ENCODE measurements at places on chromosomes 5 and 9.

DNA sequence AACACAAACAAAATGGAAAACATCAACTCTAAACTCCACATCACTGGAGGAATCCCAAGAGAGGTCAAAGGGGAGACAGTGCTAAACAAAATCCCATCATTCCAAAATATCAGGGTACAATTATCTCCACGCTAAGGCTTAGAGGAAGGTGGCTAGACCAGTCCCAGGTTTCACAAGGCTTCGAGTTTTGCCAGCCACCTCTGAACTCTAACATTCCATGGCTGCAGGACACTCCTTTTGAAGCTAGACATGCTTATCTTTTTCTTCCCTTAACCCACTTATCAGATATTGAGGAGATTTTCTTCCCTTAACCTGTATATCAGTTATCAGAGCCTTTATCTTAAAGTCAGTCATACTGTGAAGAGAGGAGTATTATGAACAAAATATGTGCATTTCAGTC lies 53.3 kb downstream of the GLDC start:
- DNase-seq = no peak

- DNase-seq = no peak
Measured at GRCh38 chr5:148384380-148384737, 601 bp downstream of the FBXO38 start.

GRCh38 chr9:88947581-88948573 lies 43.4 kb upstream of the S1PR3 start:
- DNase-seq = no peak

DNA sequence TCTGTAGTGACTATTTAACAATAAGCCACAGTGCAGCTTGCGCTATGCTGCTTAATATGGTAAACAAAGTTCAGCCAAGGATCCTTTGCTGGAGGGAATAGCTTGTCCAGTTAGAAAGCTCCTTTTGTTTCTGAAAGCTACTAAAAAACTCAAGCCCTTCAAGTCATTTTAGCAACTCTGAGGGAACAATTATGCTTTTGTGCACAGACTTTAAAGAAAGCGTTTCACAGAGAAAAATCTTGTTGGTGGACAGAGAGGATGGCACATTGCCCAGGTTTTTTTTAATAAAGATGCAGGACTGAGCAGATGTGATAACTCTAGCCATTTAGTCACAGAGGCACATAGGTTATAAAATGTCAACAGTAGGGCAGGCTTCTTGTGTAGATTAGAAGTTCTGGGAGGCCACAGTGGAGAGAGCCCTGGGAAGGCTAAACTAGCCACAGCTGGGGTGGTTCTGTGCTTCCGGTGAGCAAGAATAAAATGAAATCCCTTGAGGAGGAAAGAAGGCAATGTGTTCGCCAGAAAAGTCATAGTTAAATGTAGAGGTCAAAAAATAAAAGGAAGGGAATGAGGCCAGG lies 63.4 kb downstream of the ALDH7A1 start:
- DNase-seq = no peak

- no peak for DNase-seq
Measured at GRCh38 chr9:95085861-95086563, 231.5 kb downstream of the FANCC start.

- no peak for DNase-seq
Measured at GRCh38 chr5:42579320-42579719, 156.1 kb downstream of the GHR start.

DNA sequence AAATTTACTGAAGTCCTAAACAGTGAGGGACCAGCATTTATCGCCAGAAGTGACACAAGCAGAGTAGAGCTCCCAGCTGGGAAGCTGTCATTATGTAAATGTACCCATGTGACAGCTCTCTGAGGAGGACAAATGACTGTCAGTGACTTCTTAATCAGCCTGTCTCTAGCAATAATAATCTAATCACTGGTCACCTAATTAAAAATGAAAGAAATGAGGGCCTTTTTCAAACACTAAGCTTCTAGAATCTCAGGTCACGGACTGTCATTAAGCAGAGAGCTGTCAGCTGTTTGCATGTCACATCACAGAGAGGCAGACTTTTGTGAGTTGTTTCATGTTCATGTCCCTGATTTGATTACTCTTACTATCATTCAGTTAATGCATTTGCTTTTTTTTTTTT lies 77.9 kb upstream of the FBXL17 start:
- DNase-seq = no peak

DNA sequence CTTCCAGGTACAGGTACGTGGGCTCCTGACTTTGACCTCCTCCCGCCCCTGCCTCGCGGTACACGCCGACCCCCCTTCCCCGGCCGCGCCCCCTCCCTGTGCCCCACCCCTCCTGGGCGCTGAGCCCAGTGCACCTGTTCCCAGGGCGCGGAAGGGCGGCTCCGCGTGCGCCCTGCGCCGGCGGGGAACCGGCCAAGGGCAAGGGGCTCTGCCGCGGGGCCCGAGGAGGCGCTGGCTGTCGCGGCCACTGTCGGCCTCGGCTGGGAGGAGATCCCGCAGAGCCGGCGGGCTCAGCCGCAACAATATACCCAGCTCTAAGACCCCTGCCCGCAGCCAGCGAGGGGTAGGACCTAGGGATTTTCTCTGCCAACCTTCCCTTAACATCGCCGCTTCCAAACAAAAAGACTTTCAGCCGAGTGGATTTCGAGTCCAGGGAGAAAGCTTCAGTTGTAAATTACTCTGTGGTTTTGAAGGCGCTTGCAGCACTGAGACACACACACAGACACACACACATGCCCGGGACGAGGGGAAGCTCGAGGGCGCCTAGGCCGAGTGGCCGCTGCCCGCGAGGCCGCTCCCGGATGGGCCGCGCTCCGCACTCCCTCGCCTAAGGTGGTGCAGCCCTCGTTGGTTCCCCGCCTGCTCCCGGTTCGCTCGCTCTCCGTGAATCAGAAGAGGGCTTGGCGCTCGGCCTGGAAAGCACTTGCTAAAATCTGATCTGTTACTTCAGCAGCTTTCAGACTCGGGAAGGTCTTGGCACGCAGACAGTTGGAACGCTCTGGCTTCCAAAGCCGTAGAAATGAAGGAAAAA lies 1.2 kb downstream of the FGF18 start:
- DNase-seq = no peak

GRCh38 chr5:59554501-59554900 lies 339.0 kb downstream of the PDE4D start:
- no peak for DNase-seq

DNA sequence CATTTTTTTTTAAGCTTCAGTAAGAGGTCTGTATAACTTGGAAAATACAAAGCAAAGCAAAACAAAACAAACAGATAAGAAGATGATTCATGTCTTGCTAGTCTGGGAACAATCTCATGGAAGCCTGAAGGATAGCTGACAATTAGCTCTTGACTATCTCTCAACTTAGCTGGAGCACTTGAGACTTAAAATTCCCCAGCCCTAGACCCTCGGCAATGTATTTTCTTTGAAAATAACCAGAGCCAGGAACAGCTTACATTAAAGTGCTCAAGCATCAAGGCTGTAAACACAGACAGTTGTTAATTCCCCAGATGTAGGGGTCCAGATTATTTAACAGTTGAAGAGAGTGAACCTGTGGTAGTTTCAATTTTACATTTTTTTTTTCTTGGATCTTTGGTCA lies 82.9 kb downstream of the TMEM252 start:
- no peak for DNase-seq

DNA sequence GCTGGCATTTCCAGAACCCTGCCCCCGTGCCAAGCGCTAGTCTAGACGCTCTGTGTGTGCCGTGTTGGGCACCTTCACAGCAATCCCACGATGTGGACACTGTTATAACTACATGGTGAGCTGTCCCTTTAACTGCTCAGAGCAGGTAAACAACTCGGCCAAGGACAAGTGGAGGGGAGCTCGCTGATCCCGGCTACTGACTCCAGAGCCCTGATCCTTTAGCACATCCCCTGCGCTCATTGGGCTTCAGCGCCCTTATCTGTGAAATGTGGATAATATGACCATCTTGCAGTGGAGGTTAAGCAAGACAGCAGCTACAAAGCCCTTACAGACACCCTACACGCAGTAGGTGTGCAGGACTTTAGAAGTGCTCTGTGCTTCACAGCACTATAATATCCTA lies 16.5 kb downstream of the ORM2 start:
- no peak for DNase-seq

DNA sequence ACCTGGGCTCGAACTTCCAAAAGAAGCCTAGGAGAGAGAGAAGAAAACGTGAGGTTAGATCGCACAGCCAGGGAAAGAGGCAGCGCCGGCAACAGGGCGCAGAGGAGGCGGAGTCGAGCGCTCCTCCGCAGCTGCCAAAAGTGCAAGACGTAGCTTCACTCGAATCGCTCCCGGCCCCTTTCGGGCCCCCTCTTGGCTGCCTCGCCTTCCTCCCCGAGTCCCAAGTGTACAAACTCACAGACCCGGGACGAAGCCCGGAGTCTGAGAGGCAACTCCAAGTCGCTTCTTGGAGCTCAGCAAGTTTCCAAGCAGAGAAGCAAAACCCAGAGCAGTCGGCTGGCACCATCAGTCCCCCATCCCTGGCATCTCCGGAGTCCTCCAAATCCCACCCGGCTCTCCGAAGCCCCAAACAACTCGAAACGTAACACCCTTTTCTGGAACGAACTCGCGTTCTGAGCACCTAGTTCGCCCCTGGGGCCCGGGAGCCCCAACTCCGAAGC lies 1.2 kb downstream of the MIER3 start:
- no peak for DNase-seq

GRCh38 chr5:115586525-115587146 lies 15.6 kb downstream of the TICAM2 start:
- no peak for DNase-seq

GRCh38 chr9:21810388-21810787 lies 8.0 kb downstream of the MTAP start:
- DNase-seq = no peak

DNA sequence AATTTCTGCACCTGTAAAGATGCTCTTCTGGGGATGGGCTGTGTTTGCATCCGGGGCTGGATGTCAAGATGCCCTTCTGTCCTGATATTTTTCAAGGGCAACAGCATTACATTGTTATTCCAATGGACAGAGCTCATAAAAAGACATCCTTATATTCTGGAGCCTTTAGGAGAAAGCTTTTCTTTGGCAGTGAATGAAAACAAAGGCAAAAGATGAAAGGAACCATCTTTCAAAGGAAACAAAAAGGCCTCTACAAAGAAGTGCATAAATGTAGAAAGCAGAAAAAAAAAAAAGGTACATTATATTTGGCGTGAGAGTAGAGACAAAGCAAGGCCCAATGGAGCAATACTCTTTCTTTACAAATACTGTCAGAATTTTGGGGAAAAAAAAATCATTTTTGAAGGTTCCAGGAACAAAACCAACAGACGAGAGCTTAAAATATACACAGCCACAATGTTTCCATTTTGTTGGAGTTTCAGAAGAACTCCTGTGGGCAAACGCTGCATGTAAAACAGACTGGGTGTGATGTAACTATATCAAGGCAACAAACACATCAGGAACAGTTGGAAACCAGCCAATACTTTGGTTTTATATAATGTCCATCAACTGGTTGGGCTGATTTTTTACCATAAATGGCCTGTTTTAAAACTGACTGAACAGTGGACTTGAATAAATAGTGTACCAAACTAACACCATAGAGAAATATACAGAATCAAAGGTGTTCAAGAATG lies 885.6 kb upstream of the DMAC1 start:
- DNase-seq = no peak

DNA sequence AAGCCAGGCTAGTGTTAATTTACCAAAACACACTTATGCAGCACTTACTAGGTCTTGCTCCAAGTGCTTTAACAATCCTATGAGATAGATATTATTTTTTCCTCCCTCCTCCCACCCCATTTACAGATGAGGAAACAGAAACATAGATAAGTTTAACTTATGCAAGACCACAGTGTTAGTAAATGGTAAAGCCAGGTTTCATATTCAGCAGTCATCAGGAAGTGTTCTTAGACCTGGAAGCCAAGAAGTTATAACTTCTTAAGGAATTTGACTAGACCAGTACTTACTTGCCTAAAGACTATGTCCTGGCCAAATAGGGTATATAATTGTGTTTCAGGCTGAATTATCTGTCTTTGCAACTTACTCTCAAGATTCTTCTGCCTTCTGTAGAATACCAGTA lies 15.9 kb downstream of the ABHD17B start:
- no peak for DNase-seq

- no peak for DNase-seq
Measured at GRCh38 chr5:175846332-175846731, 25.0 kb upstream of the CPLX2 start.

- DNase-seq = no peak
Measured at GRCh38 chr5:174694611-174695010, 29.8 kb upstream of the MSX2 start.

- no peak for DNase-seq
Measured at GRCh38 chr5:167694325-167695147, 596.9 kb upstream of the WWC1 start.

DNA sequence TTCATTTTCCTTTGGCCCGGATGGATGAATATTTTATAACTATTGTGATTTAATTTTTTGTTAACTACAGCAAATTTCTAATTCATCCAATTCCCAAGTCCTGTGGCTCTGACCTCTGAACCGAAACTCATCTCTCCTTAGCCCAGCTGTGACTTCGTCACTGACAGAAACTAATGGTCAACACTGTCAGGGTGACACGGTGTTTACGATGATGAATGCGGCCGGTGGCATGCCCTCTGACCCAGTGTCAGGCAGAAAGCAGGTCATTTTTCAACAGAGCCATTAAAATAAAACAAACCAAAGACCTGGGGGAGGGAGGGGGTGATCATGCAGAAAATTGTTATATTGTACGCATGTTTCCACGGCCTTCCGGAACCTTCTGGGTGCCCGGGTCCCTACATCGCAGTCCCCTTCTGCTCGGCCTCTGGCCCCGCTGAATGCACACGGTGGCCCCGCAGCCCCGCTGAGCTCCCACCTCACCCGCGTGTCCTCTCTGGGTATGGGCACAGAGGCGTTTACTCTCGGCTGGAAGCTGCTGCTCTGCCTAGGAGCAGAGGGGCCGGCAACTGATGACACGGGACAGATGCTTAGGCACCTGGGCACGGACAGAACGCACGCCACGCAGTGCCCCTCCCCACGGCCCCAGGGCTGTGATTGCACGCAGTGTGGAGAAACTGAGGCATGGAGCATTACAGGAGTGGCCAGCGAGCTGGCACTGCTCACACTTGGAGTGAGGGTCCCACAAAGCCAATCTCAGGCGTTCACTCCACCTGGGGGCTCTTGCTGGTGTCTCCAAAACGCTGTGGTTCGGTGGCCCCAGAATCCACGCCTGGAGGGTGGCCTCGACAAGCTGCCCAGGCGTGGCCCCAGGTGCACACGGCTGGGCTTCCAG lies 8.1 kb downstream of the CCDC187 start:
- DNase-seq = no peak

Data from NCI-H1417 treated with DMSO at 0.1 percent for 48 hours (cell line).